NCI-H345 (cell line): ENCODE measurements at places on chromosomes 3 and 15.

DNA sequence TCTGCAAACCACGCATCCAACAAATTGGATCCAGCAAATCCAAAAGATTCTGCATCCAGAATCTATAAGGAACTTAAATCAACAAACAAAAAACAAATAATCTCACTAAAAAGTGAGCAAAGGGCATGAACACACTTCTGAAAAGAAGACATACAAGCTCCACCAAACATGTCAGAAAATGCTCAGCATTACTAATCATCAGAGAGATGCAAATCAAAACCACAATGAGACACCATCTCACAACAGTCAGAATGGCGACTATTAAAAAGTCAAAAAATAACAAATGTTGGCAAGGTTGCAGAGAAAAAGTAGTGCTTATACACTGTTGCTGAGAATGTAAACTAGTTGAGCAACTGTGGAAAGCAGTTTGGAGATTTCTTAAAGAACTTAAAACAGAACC lies 21.6 kb upstream of the SLC25A36 start:
- DNase-seq, result no peak

DNA sequence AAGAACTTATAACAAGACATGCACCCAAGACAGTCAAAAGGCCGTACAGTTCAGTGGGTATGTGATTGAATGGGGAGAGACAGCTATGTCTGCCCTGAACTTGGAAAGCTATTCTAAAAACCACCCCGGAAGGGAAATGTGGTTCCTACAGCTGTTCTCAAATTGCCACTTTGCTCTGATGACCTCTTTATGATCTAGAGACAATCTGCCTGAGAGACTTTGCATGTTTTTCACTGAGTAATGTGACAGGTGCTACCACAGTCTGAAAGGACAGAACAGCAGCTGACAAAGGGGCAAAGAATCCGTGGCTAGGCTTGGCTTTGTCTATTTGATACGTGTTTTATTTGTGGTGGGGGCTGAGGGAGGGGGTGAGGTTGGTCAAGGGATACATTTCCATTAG lies 148.3 kb upstream of the NPHP3 start:
- DNase-seq, result peak; percentile 79

DNA sequence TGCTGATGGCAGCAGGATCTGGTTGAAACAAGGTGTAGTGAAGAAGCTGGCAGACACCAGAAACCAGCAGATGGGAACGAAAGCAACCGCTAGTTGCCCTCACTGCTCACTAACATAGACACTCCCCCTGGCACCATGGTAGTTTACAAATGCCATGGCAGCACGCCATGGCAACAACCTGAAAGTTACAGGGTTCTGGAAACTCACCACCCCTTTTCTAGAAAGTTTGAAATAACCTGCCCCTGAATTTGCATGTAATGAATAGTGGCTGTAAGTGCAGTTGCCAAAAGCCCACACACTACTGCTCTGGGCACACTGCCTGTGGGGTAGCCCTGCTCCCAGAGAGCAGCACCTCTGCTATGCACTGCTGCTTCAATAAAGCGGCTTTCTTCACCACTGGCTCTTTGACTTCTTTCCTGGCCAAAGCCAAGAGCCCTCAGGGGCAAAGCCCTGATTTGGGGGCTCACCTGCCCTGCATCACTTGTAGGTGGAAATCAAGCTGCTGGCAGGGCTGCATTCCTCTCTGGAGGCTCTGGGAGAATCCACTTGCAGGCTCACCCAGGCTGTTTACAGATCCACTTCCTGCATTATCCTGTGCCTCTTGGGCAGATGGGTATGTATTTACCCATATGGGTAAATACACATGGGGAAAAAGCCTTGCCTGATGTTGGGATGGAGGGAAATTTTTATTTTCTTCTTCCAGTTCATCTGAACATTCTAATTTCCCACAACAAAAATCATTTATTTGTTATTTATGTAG lies 2.0 kb upstream of the GP9 start:
- DNase-seq, result peak; percentile 8

GRCh38 chr3:183498634-183499033 lies 56.9 kb downstream of the KLHL6 start:
- DNase-seq, result no peak

GRCh38 chr3:184186184-184186901 lies at the start of gene ABCF3:
ABCF3 (plus strand) TSS chr3:184186199; CDS start chr3:184186208, 9 bp downstream.
- no peak for DNase-seq

GRCh38 chr3:60980342-60980692 lies 270.9 kb downstream of the FHIT start:
- no peak for DNase-seq

DNA sequence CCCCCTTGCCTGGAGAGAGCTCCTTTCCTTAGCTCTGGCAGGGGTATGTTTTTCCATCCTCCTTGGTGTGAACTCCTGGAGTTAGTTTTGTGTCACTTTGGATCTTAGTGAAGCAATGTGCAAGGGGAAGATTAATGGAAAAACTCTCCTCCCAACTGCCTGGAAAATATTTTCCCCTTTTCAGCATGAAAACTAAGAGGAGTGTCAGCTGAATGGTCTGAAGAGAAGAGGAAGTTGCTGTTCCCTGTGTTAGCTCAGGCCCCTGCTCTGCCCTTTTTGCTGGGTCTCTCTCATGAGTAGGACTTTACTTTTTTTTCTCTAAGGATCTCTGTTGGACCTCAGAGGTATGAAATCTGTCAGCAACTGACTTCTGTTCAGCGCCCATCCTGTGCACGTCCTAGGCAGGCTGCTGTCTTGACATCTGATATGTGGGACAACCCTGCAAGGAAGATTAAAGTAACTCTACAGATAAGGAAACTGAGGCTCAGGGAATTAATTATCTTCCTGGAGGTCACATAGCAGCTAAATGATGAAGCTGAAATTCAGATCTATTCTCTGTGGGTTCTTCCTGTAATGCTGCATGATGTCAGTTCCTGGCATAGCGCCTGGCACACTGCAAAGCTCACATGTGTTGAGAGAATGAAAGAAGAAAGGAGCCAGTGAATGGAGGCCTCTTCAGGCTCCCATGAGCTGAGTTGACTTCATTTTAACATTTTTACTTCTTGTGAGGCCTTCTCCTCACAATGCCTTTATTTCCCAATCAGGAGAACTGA lies 109.7 kb upstream of the GALNT15 start:
- DNase-seq, result peak; percentile 23

DNA sequence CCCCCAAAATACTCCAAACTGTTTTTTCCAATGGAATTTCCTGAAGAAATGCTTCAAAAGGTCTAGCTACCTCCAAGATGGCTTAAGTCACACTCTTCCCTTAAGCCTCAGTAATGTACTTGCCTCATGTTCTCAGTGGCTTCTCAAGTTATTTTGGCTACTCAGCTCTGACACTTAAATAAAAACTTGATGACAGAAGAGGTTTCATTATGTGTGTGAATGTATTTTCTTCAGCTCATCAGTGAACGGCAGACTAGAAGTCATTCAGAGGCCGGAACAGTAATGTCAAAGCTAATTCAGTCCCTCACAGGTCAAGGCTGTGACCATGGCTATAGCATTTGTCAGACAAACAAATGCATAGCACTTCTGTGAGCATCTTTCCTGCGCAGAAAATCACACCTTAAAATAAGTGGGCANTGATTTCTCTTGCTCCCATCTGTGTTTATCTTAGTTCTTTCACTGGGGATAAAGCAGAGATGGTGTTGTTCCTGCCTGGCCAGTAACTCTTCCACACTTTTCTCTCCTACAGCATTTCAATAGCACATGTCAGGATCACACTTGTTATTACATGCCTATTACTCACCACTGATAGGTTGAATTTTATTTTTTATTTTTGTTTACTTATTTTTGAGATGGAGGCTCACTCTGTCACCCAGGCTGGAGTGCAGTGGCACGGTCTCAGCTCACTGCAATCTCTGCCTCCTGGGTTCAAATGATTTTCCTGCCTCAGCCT lies 68.5 kb upstream of the PLCL2 start:
- DNase-seq, result no peak

GRCh38 chr3:12246497-12247163 lies 42.2 kb upstream of the PPARG start:
- no peak for DNase-seq

GRCh38 chr15:35252351-35252865 lies 167.3 kb upstream of the NANOGP8 start:
- DNase-seq, result no peak

DNA sequence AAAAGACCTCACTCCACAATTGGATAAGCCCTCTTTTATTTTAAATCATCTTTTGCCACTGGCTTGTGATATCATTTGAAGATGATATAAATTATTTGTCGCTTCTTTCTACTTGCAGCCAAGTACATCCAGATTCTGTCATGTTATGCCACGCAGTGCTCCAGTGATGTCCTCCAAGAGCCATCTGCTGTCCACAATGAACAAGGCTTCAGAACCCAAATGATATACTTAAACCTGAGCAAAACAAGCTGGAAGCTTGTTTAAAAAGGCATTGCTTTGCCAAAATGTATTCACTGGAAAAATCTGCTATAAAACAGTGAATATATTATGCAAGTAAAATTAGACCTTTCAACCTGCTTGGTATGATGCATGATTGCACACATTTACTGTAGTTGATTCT lies 58.8 kb upstream of the ARL6 start:
- no peak for DNase-seq

- no peak for DNase-seq
These were observed 217.5 kb downstream of the RAP2B start for GRCh38 chr3:153379516-153379915.

DNA sequence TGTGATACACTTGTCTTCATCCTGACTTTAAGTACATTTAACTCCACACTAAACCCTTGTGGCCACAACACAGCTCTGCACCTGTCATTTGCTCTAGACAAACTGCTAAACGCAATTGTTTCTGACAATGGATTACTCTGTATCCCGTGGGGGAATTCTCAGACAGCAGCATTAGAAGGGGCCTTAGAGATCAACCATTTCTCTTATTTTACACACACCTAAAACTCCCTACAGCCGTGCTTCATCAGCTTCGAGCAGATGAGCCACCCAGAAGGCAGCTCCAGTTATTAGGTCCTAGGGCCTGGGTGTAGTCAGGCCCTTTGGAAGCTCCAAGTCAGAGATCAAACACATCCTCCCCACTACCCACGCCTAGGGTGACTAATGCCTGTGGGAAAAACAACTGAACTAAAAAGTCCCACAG lies 1.3 kb upstream of the IL12A start:
- DNase-seq, result no peak

- no peak for DNase-seq
These were observed 43.1 kb downstream of the FAM3D start for GRCh38 chr3:58623478-58623877.

GRCh38 chr15:100683434-100683833 lies 81.0 kb downstream of the ASB7 start:
- no peak for DNase-seq

DNA sequence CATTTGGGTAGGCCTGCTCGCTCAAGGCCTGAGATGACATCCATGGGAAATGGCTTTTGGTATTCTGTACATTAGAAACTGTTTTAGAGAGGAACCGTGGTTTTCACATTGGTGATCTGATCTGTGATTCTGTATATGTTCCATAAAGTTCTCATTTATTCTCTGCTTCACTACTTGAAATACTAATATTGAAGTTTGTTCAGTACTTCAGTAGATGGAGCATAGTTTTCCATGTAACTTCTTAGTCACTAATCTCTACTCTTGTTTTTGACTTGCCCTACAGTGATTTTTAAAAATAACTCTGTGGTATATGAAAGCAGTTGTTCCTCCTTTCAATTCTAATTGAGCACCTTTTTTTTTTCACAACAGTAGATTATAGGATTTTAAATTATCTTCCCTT lies 66.5 kb downstream of the MBNL1 start:
- DNase-seq, result no peak

DNA sequence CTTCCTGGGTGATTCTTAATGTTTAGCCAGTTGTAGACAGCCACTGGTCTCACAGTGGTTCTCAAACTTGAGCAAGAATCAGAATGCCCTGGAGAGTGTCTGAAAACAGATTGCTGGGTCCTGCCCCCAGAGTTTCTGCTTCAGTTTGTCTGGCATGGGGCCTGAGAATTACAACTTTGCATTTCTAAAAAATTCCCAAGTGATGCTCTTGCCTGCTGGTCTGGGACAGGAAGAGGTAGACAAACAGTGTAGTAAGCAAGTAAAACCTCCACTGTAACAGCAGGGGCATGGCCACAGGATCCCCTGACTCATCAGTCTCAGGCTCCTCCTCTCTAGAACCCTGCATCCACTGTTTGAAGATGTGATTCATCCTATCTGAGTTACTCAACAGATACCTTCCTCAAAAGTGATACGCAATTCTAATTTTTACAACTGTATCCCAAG lies 36.5 kb downstream of the DZIP1L start:
- no peak for DNase-seq

GRCh38 chr3:52712291-52713212 lies 6.6 kb downstream of the SPCS1 start:
- no peak for DNase-seq

GRCh38 chr3:129360171-129360611 lies 68.2 kb downstream of the EFCAB12 start:
- no peak for DNase-seq

DNA sequence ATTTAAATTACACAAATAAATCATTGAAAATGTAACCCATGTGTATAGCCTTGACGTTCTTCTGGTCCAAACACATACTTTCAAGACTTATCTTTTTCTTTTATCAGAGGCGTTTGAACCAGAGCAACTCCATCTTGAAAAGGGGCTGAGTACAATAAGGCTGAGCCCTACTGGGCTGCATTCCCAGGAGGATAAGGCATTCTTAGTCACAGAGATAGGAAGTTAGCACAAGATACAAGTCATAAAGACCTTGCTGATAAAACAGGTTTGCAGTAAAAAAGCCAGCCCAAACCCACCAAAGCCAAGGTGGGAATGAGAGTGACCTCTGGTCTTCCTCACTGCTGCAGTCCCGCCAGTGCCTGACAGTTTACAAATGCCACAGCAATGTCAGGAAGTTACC lies 101.0 kb upstream of the IGSF10 start:
- DNase-seq, result no peak

DNA sequence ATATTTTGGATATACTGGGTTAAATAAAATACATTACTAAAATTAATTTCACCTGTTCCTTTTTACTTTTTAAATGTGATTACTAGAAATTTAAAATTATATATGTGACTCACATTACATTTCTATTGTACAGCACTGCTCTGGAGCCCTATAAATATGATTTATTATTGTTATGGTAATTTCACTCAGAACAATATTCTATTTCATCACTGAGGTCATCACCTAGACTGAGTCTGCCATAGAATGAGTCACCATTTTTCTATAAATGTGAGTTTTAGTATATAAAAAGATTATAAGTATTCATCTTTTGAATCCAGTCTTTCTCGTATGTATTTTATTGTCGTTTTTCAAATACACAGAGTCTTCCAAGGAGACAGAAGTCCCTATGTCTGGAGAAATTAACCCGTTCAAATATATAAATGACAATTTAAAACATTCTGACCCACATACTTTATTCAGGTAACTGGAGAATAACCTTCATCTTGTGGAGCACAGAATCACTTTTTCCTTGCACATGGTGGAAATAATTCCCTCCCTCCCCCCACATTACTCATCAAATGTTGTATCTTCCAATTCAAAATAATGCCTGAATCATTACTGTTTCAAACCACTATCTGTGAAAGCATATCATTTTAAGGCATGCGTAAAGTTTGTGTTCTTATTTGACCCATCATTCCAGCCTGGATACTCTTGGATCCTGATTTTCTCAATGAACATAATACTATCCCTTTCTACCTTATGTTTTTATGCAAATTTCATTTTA lies 30.0 kb downstream of the CHST14 start:
- DNase-seq, result no peak
